ENCODE measurements at places on chromosomes 5 and 9.

DNA sequence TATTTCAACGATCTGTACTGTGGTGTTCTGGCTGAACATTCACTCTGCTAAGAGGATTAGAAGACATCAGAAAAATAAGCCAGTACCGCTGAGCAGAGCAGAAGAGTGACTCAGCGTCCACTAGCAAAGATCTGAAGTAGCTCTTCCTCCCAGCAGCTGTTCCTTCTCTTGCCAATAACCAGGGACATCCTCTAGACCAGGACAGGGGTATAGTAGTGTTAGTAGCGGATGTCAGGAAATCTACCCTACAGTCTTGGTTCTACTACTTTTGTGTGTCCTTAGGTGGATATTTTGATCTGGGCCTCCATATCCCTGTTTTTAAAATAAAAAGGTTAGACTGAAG is 103.6 kb downstream of the TSSK1B start:
- DNase-seq = no peak

DNA sequence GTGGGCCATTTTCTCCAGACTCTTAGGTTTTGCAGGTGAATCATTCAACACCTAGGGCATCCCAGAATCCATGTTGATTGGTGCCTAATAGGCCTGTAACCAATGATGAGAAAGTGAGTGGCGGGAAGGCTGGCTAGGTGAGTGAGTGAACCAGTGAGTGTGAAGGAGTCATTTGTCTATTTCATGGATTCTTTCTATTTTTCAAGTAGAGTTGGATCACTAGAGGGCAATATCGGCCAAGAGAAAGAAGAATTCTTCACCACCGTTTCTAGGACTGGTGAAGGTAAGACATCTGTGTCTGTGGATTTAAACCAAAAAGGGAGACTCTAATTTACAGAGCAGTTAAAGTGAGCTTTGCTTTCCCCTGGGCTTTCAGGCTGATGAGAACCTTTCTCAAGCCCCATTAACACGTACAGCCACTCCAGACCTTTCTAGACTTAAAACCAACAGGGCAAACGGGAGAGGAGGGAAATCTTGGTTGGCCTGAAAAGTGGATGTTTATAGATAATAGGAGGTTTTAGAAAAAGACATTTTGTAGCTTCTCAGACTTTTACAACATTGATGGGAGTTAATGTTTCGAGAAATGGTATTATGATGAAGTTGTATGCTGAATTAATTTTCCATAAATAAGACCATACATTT is 114.3 kb upstream of the IL12B start:
- DNase-seq = no peak

DNA sequence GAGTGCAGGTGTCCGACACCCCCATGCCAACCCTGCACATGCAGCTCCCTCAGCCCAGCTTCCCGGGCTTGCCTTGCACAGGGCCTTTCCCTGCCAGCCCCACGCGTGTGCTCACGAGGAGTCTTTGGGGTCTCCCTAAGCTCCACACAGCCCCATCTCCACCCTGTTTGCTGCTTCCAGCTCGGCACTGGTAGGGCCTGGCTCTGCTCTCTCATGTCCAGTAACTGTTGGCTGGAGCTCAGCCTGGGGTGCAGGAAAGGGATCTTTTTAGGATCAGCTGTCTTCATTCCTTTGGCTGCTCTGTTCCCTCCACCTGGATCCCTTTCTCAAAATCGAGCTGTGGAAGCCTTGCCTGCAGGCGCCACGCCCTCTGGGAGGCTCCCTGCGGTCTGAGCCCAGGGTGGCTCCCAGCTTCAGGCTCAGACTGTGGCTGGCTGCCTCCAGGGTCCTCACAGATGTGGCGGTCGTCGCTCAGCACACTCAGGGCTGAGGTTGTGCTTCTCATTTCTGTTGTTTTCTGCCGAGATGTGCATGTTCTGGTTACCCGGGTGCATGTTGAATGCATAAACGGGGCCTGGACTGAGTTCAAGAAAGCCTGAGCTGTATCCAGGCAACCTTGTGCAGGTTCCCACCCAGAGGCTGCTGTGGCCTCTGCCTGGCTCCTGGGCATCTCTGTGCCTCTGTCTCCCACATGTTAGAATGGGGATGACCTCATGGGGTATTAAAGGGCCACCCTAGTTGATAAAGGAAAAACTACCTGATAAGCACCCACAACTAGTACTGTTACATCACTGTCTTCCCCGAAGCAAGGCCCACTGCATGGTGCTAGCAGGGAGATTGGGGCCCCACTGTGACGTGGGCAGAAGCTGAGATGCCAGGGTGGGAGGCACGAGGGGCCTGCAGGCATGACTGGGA is 4.3 kb downstream of the CACNA1B start:
- DNase-seq = no peak

DNA sequence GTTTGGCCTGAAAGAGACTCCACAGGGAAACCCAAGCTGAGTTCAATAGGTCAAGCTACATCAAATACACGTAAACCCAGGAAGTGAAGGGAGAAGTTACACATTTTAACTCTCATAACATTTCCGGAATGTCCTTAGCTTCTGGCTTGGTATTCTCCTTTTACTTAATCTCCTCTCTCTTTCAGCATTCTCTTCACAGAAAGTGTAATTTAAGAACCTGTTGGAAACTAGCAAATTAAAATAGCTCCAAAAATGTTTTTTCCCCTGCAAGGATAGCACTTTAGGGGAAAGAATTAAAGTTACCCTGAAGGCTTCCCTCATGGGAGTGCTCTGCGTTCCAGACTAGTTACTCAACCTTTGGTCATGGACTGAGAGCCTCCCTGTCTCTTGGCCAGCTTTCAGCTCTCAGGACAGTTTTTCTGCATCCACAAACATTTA is 292.7 kb upstream of the TARS1 start:
- DNase-seq = no peak

- DNase-seq = no peak
Measured at GRCh38 chr5:73431204-73431851, 17.2 kb downstream of the FOXD1 start.

DNA sequence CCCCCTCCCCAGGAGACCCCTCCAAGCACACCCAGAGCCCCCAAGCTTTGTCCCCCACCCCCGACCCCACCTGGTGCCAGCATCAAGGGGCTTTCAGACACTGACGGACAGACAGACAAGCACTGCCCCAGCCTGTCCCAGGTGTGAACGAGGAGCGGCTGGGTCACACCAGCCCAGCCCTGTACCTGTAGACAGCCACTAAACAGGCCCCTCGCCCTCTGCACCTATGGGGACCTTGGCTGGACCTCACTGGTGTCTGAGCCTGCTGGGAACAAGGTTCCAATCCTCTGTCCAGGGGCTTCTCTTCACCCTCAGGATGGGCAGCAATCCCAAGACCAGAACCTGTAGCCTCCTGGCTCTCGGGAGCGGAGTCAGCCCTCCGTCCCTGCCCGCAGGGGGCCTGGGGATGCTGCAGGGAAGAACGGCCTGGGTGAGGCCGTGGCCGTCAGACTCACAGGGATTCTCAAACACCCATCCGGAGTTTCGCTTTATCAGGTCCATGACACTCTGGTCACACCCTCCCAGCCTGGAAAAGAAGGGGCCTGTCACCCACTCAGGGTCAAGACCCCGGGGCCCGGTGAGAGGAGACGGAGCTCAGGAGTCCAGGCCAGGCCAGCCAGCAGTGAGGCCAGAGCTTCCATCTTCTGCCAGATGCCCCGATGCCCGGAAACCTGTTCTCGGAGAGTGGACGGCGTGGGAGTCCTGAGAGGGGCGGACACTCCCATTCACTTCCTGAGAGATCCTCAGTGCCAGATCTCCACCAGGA is 2.8 kb downstream of the LCN6 start:
- DNase-seq = no peak

DNA sequence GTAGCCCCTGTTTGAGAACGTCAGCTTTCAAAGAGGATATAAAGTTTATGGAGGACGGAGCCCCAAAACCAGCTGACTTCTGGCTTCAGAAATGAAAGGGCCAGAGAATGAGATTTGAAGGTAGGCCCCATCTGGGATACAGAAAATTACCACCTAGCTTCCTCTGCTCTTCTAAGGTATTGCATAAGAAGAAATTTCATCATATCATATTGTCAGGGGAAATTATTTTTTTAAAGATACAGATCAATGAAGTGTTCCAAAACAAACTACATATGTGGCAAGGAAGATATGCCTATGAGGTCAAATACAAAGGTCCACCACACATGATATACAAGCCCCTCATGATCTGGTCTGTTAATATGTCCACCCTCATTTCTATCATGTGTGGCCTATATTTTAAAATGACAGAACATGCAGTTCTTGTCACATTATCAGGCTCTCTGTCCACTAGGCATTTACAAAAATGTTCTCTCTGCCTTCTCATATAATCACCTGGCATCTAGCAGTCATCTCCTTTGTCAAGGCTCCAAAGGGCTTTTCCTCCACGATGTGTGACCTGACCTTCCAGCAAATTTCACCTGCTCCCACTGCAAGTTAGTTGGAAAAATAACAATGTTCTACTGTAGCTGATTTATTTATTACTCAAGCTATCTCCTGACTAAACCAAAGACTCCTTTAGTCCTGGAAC is 83.1 kb downstream of the DPYSL3 start:
- DNase-seq = no peak

DNA sequence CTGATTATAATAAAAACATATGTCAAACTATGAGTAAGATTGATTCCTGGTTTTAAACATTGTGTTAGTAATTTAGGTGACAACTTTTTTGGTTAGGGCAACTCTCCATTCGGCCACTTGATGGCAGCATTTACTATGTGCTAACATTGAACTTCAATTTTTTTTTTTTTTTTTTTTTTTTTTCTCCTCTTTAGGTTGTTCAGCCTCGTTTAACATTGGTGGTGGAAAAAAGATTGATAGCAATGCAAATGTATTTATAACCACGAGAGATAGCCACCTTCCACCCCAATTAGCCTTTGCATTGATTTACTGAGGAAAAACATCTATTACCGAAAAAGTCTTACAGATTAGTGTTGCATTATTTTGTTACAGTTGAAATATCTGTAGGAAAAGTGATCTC is 159.1 kb downstream of the CSNK1G3 start:
- peak; percentile 59 for DNase-seq

GRCh38 chr5:115402822-115403577 is 106.5 kb upstream of the CCDC112 start:
- DNase-seq = no peak

DNA sequence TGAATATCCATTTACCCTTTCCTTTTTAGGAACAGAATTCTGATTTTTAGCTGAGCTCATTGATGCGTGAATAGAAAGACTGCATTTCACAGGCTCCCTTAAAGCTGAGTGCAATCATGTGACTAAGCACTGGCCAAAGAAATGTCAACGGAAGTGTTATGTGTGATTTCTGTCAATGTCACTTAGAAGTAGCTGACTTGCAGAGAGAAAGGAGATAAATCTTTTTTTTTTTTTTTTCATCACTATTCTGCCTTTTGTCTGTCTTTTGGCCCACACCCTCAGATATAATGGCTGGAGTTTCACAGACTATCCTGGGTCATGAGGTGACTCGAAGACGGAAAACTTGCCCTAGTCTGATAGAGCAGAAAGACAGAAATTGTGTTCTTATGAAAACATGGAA is 39.3 kb upstream of the SLC27A6 start:
- DNase-seq = no peak
